ENCODE measurements at places on chromosomes 2 and 18. TPM values are rescaled to one million over a fixed set of nuclear protein-coding genes. Genes with fewer than 3 reads are reported as not detected.

Gene APOB
- total RNA-seq = 0.04 TPM

Gene CACNB4
- 22.6 TPM for total RNA-seq

Gene POU3F3
- 0.69 TPM for total RNA-seq

GRCh38 chr18:9109523-9109922 lies 7.0 kb downstream of the NDUFV2 start:
- no peak for ATAC-seq

Gene TEKT4
- total RNA-seq = not detected

Gene CAPN14
- total RNA-seq = 0.67 TPM

Gene EMILIN1
- 2.0 TPM for total RNA-seq

- ATAC-seq = no peak
Measured at GRCh38 chr2:65345631-65346030, 86.8 kb downstream of the SPRED2 start.

Gene AQP12A
- total RNA-seq = not detected

Gene COLEC12
- total RNA-seq = 2.9 TPM

DNA sequence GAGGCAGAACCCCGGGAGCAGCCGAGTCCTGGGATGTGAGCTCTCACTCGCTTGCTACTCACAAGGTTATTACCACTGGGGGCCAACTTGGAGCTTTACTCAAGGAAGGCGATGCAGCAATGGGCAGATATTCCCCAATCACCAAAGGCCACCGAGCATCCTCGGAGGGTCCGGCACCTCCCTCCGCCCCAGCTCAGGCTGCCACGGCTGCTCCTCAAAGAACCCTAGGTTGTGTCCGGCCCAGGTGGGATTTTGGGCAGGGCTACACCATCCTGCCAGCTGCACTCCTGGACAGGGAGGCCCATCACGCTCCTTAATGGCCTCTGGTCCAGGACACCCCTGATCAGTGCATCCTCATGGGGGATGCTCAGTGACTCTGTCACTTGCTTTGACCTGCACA lies 24.8 kb downstream of the FBLN7 start:
- ATAC-seq = no peak

- no peak for ATAC-seq
Measured at GRCh38 chr18:62418258-62418657, 93.1 kb downstream of the TNFRSF11A start.

Gene CYP26B1
- total RNA-seq = 4.2 TPM

Gene SLC5A7
- 4.1 TPM for total RNA-seq

DNA sequence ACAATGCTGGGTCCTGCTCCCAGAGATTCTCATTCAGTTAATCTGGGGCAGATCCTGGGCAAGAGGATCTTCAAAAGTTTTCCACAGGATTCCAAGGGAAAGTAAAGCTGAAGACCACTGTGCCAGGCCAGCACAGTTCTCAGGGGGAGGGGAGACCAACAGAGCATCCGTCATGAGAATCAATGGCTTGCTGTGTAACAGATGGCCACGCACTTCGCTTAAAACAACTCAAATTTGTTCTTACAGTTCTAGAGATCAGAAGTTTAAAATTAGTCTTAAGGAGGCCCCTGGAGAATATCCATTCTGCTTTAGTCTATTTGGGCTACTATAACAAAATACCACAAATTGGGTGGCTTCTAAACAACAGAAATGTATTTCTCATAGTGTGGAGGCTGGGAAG lies 17.4 kb upstream of the SEH1L start:
- no peak for ATAC-seq

GRCh38 chr2:10434886-10435819 lies 13.0 kb downstream of the ODC1 start:
- peak; percentile 80 for ATAC-seq

DNA sequence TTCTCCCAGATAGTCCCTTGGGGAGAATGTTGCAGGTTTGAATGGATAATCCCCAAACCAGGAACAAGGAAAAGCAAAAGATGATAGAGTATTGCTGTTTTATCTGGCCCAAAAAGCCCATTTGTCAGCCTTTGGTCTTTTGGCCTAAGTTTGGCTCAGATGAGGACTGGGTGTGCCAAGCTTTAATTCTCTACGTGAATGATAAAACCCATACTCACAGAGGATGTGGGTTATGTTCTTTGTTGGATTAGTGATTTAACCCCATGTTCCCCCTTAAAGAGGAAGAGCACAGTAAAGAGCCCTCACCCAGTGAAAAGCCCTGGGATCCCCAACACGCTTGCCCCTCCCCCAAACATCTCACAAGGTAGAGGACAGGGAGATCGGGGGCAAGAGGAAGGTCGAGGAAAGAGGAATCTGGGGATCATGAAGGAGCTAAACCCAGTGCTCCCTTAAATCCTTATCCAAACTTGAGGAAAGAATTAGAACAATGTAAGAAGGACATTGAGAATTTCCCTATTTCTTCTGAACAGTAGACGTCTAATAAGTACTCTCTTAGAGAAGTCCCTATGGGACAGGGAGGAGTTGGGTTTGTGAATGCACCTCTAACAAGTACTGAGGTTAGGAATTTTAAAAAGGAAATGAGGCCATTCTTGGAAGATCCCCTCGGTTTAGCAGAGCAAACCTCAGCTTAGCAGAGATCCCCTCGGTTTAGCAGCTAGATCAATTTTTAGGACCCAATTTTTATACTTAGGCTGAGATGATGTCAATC lies 105.0 kb downstream of the HIBCH start:
- ATAC-seq = no peak

Gene NEB
- total RNA-seq = 5.0 TPM

Gene PLCD4
- 14.7 TPM for total RNA-seq

Gene HOXD4
- 24.1 TPM for total RNA-seq

Gene RFTN2
- total RNA-seq = 2.4 TPM

GRCh38 chr2:134296301-134296700 lies 42.4 kb downstream of the MGAT5 start:
- no peak for ATAC-seq

GRCh38 chr2:179939259-179939658 lies 67.8 kb downstream of the CWC22 start:
- no peak for ATAC-seq

Gene CCL20
- total RNA-seq = not detected

Gene RBM44
- 0.56 TPM for total RNA-seq

- ATAC-seq = no peak
Measured at GRCh38 chr18:51639541-51639940, 442.1 kb upstream of the MEX3C start.

DNA sequence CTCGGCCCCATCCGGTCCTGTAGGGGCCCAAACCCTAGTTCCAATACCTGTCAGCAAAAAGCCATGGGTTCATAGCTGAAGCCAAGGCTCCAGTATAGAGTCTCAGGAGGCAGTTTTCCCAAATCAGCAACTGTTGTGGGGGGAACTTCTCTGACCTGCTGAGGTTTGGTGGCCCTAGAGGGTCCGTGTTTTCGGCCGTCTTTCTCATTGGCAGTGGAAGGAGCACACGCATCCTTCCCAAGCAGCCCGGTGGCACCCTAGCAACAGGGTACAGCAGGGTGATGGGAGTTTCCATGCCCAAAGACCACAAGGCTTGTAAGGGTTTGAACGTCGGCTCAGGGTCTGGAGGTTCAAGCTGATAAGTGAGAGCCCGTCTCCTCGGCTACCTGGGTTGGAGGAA lies 6.6 kb downstream of the FOSL2 start:
- no peak for ATAC-seq
